ENCODE measurements at places on chromosomes 7 and 10. TPM values are rescaled to one million over a fixed set of nuclear protein-coding genes. Genes with fewer than 3 reads are reported as not detected.

- DNase-seq = no peak
Observed at GRCh38 chr7:56081626-56082340, 11.0 kb downstream of the PHKG1 start.

DNA sequence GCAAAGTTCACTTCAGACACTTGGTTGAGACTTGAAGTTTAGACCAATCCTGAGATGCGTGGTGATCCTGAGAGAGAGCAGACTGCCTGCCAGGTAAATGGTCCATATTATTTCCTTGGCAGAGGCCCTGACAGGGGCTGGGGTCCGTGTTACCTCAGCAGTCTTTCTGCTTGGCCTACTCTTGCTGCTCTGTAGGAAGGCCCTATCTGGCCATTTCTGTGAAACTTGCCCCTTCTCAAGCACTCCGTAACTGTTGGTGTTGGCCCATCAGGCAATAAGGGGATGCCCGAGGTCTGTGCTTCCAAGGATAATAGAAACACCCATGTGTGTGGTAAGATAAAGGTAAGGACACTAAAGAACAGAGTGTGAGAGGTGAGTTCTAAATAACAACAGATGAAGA is 20.0 kb downstream of the LOXL4 start:
- DNase-seq = no peak

DNA sequence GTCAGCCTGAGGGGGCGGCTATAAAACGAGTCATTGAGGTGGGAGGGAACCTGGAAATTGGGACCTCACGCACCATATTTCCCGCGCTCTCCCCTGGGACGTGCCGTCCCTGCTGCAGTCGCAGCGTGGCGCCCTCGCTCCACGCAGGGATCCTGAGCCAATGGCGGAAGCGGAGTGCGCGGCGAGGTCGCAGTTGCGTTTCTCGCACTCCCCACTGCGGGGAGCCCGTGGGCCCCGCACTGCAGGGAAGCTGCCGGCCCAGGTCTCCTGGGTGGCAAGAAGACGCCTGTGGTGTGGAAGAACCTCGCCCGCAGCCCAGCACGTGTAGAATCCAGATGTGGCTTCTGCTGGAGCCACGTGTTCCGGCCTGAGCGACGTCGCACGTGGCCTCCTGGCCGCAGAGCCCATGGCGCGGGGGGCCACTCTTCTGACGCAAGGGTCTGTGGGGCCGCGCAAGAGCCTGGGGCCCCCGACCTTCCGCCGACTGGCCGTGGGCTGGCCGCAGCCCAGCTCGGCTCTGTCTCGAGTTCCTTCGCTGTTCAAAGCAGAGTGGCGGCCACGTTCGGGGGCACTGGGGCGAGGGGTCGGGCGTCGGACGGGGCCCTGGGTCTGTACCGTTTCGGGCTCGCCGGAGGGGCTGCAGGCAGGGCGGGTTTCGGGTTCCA is 26.4 kb downstream of the HIF1AN start:
- peak; percentile 85 for DNase-seq

DNA sequence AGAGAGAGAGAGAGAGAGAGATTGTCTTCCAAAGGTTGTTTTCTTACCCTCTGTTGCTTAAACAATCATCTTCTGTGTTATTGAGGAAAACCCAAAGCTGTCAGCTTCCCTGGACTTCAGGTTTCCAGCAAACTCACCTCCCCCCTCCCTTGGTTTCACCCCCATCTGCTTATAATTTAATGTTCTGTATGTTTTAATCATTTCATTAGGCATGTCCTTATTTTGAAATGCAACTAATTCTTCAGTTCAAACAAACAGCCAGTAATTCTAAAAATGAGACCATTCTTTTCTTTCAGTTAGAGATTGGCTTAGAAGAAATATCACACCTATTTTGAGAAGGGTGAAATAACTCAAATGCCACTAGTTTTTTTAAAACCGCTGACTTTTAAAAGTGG is 102.9 kb downstream of the FAM204A start:
- DNase-seq = no peak

- no peak for DNase-seq
Observed at GRCh38 chr10:20128811-20129210, 312.6 kb downstream of the PLXDC2 start.

GRCh38 chr10:123502983-123503382 is 163.2 kb upstream of the GPR26 start:
- no peak for DNase-seq

- DNase-seq = no peak
Observed at GRCh38 chr7:15920953-15921352, 234.5 kb upstream of the MEOX2 start.

DNA sequence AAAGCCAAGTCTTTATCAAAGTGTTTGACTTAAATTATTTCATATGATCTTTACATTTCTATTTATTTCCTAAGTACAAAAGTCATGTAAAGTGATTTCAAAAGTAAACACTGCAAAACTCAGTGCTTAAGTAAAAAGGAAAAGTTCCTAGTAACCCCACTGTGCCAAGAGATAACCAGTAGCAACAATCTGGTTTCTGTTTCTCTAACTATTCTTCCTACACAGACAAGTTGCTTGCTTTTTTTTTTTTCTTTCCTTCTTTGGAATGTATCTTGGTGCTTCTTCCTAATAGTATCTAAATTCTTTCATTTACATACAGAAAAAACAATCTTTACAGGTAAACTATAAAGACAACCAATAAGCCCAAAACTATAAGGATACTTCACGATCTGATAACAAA is 3.1 kb downstream of the JCAD start:
- no peak for DNase-seq

GRCh38 chr10:101749047-101750016 is 26.6 kb downstream of the FGF8 start:
- DNase-seq = no peak

GRCh38 chr7:25622695-25623094 is 394.4 kb upstream of the NPVF start:
- no peak for DNase-seq

DNA sequence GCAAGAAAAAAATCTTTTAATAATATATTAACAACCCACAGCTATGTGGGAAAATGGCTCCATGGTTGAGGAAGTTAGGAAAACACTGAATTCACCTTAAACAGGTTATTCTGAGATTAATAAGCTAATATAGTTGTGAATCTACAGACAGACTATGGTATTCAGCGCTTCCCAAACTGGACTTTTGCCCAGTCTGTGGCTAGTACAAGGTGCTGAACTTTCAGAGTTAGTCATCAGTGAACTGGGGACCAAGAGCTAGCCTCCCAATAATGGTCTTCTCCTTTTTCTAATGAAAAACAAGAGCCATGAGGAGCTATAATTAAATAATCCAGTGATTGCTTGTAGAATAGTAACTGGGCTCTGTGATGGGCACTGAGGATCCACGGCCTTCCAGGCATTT is 65.3 kb downstream of the FRMPD2 start:
- DNase-seq = no peak

DNA sequence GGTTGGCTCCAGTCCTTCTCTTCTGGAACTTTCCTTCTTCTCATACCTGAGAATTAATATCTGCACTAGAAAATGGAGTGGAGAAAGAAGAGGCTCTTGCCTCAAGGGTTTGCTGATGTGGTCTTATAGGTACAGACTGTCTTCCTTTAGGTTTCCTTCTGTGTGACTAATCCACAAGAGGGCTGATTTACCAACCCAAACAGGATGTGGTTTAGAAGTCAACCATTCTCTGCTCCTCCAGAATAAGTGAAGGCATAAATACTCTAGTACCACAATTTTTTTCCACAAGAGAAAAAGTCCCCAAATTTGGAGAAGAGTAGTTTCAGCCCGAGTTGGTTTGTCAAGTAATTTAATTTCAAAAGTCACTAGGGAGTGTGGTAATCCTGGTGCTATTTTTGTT is 85.8 kb downstream of the NRP1 start:
- no peak for DNase-seq

- DNase-seq = no peak
Observed at GRCh38 chr7:132019703-132020102, 463.3 kb upstream of the PODXL start.

DNA sequence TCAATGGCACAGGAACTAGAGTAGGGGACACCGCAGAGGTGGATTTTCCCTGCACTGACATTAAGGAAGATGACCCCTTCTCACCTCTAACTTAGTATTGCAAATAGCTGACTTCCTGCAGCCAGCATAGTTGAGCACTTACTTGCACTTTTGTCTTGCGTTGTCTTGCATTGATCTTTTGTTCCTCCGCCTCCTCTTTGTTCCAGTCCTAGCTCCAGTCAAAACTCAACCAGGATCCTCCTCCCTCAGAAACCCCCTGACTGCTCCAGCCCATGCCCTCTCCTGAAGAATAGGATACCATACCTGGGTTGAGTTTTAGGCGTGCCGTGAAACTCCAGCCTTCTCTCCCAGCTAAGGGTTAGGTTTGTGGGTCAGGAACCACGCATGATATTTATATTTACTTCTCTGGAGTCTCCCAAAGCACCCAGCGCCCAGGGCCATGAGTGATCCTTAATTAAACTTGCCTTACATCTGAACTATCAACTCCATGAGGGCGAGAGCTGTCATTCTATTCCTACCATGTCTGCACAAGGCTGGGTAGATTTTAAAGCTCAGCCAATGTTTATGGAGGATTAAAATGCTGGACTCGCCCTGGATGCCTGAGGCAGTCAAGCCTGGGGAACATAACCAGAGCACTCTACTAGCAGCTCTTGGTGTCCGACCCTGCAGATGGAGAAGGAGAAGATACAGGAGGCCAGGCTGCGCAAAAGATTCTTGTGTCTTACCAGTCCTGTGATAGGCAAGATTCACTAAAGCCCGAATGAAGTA is 14.1 kb downstream of the ZNF467 start:
- DNase-seq = no peak

GRCh38 chr7:45126920-45127319 is 15.4 kb upstream of the TBRG4 start:
- no peak for DNase-seq

GRCh38 chr10:62079885-62080559 is 178.5 kb downstream of the ARID5B start:
- DNase-seq = no peak

DNA sequence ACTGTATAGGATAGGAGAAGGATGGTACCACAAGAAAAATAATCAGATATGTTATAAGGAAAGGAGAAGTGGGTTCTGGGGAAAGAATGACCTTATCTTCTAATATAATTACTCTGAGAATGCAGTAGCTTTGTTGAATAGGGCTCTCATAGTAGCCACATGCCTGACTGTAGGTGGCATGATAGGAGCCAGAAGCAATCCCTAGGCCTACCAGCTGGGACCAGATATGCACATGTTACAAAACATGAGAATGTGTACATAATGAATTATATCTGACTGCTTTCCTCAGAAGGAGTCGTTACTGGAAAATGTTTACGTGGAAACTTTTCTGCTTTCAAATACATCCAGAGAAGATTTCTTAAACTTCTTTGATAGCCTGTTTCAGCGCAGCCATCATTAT is 53.2 kb upstream of the FAM3C start:
- no peak for DNase-seq

- peak; percentile 38 for DNase-seq
Observed at GRCh38 chr10:61346796-61347413, 106.3 kb downstream of the TMEM26 start.

GRCh38 chr7:47374538-47374937 is 207.4 kb downstream of the TNS3 start:
- DNase-seq = no peak

DNA sequence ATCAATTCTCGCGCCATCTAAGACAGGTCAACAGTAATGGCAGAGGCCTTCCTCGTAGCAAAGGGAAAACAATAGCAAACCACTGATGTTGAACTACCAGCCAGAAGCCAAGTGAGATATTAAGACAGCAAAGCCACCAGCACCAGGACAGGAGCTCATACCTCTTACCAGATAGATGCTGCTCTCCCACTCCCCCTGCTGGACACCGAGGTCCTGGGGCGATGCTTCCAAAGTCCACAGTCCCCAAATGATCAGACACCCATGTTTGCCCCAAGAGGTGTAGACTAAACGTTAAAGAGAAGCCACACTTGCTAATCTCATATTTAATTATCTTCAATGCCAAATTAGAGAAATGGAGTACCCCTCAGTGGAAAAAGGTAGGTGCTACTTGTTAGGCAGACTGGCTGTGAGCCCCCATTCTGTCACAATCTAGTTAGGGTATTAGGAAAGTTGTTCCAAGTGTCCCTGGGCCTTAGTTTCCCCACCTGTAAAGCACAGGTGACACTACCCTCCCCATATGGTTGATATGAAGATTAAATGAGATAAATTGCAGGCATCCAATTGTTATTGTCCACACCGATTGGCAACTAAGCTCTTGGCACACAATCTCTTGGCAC is 39.9 kb downstream of the TOMM7 start:
- peak; percentile 4 for DNase-seq

DNA sequence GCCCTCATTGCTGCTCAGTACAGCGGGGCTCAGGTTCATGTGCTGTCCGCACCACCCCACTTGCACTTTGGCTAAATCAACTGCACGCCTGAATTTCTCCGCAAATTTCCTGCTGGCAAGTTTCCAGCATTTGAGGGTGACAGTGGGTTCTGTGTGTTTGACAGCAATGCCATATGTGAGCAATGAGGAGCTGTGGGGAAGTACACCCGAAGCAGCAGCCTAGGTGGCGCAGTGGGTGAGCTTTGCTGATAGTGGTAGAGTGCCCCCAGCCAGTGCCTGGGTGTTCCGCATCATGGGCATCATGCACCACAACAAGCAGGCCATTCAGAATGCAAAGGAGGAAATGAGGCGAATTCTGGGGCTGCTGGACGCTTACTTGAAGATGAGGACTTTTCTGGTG is 103.9 kb upstream of the POT1 start:
- no peak for DNase-seq

PVRIG gene
- 9.2 TPM for polyA plus RNA-seq

ZNF239 gene
- 13.6 TPM for polyA plus RNA-seq

AKR1C8 gene
- polyA plus RNA-seq = 0.49 TPM

FGFBP3 gene
- polyA plus RNA-seq = 3.4 TPM

RSU1 gene
- 68.5 TPM for polyA plus RNA-seq

KLF14 gene
- polyA plus RNA-seq = 0.46 TPM

VSTM4 gene
- polyA plus RNA-seq = 12.6 TPM

KLHL7 gene
- 47.6 TPM for polyA plus RNA-seq

SFRP4 gene
- polyA plus RNA-seq = 2.4 TPM

FAM107B gene
- 96.5 TPM for polyA plus RNA-seq

CPXM2 gene
- 4.1 TPM for polyA plus RNA-seq

NFKB2 gene
- polyA plus RNA-seq = 21.4 TPM

DNMBP gene
- polyA plus RNA-seq = 35.4 TPM

MBL2 gene
- polyA plus RNA-seq = not detected

BICC1 gene
- 73.0 TPM for polyA plus RNA-seq

TMEM26 gene
- polyA plus RNA-seq = 6.9 TPM
